ENCODE measurements at places on chromosomes 7 and 10.

DNA sequence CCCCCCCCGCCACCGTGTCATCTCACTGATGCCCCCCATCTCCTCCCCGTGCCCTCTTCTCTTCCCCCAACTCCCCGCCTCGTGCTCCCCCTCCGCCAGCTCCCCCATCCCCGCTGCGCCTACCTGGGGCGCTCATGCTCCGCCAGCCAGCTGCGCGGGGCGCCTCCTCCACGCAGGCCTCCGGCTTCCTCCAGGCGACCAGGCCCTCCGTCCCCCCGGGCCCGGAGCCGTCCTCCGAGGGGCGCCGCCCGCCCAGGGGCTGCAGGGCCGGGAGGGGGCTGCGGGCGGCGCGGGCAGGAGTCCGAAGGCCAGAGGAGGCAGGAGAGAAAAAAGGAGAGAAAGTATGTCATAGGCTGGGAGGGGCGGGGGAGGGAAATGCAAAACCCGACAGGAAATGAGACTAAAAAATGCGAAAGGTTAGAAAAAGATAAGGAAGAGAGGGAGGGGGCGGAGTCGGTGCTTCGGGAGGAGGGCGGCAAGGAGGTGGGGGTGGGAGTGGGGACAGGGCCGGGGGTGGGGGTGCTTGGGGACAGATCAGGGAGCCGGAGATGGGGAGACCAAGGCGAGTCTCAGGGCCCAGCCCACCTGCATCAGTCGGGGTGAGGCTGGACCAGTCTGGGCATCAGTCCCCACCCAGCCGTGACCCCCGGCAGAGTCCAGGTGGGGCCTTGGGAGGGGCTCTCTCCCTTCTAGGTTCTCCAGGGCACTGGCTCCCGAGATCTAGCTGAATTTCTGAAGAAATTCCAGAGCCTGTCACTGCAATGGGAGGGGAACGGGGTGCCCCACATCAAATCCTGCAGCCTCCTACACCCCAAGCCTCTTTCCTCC lies at the start of gene CARD11:
Gene CARD11 (minus strand): TSS at position 324 of the 828 bp plus-strand sequence. CDS start 85,361 bp downstream, outside the sequence.
- no peak for DNase-seq

DNA sequence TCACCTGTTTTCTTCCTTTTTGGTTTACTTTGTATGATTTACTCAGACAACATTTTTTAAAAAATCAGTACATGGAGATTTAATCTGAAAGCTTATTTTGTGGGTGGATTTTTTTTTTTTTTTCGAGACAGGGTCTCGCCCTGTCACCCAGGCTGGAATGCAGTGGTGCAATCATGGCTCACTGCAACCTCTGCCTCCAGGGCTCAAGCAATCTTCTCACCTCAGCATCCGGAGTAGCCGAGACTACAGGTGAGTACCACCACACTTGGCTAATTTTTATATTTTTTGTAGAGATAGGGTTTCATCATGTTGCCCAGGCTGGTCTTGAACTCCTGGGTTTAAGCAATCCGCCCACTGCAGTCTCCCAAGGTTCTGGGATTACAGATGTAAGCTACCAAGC lies 2.5 kb downstream of the GSTO1 start:
- DNase-seq: no peak

- no peak for DNase-seq
Measured at GRCh38 chr7:149459540-149460452, 1.1 kb downstream of the ZNF777 start.

GRCh38 chr7:106704000-106704840 lies 43.3 kb upstream of the CCDC71L start:
- DNase-seq: no peak

DNA sequence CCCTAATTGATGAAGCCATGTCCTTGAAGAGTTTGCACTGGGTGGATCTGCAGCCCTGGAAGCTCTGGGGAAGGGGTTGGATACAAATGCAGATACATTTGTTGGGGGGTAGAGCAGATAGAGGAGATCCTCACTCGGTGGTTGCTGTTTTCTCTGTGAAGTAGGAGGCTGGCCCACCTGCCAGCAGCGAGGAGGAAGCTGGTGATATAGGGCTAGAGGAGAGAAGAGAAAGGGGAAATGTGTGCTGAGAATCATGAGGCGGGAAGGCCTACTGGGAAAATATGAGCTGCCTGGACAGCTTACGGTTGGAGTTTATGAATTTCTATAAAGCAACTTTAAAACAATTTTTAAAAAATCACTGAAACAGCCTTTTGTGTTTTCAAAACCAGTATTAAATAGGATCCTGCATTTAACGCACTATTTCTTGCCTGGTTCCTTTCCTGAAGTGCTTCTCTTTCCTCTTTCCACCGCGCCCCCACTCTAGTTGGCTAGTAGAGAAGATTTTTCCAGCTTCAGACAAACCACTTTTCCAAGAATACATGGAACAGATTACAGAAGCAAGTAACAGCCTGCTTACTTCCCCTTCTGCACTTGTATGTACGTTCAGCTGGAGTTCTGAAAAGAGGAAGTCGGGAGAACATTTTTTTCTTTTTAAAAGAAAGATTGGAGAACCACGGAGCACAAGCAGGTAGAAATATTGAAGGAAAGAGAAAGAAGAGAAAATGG lies 100.6 kb upstream of the GLCCI1 start:
- DNase-seq: no peak

- no peak for DNase-seq
Measured at GRCh38 chr10:52906046-52906445, 133.5 kb upstream of the MBL2 start.

GRCh38 chr10:131934769-131935168 lies 34.0 kb downstream of the PPP2R2D start:
- no peak for DNase-seq

- no peak for DNase-seq
Measured at GRCh38 chr7:985915-986741, 3.1 kb downstream of the CYP2W1 start.

GRCh38 chr7:100066953-100067352 lies 14.6 kb downstream of the ZNF3 start:
- DNase-seq: no peak

All from HS-27A (cell line).